ENCODE measurements at places on chromosomes 6 and 20.

DNA sequence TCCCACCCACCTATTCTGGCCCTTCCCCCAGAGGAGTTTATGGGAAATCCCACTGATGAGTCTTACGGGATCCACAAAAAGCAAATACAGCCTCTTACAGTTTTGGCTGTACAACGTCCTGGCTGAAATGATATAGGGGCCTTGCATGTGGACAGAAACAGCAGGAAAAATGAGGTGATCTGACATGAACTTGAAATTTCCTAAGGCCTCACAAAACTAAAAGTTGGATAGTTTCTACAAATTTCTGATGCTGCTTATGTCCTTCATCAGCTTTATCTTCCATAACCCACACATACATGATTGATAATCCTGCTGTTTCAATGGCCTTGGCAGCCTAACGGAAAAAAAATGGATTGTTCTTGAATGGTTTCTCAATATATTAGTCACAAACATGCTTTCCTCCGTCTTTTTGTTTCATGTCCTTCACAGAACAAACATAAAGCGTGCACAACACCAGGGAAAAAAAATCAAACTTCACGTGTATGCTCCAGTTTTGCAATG lies 118.8 kb downstream of the BMP5 start:
- DNase-seq: no peak

DNA sequence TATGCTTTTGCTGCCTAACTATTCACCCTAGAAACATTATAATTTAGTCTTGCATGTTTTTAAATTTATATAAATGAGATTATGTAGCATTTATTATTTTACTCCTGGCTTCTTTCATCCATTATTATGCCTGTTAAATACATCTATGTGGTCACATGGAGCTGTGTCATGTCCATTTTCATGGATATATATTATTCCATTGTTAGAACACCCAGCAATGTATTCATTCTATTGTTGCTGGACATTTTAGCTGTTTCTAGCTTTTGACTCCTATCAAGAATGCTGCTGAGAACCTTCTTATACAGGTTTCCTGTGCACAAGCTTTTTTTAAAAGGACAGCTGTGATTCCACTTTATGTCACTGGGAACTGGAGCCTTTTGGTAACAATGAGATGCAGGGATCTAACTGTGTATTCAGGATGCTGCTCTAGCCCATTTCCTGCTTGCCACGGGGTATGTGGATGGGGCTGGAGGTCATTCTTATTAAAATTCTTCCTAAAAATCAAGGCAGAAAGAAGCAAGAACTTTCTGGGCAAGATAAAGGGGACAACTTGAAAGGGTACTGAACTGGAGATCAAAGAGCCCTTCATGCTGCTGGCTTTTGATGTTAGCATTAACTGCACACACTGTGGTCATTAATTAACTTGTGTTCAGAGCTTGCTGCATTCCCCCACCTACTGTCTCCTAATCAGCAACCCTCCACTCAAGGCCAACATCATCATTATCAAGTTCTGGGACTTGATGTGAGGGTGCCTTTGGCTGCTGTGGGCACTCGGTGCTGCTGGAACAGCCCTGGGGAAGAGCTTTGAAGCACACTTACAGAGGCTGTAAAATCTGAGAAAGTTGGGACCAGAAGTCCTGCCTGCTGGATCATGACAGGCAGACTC lies 96.6 kb upstream of the AKIRIN2 start:
- no peak for DNase-seq

DNA sequence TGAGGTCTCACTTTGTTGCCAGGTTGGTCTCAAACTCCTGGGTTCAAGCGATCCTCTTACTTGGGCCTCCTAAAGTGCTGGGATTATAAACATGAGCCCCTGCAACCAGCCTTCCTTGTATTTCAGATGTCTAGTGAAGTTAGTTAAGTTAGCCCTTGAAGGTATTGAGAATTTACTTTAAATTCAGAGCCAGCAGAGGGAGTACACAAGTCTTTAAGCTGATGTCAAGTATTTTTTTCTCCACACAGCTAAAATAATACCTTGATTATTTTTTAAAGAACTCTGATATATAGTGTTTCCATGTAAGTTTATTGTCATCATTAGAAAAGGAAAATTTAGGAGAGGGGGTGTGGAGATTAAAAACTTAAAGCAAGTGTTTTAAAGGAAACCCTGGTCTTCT lies 9.8 kb downstream of the FOXO3 start:
- no peak for DNase-seq

DNA sequence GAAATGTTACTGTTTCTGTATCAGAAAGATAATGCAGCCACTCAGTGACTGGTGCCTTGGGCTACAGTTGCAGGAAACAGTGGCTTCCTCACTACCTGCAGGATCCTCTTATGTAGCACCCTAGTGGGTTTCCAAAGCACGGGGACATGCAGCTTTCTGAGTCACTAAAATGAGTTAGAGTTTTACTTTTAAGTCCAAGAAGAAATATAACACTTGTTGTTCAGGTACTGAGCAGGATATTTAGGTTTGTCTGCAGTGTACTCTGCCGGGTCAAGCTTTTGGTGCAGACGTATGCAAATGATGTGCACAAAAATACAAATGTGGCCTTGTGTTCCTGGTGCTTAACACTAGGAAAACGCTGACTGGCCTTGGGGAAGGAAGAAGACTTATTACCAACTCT lies 22.0 kb downstream of the ACSS1 start:
- DNase-seq: no peak

GRCh38 chr6:35247642-35248231 lies 11.8 kb upstream of the ZNF76 start:
- no peak for DNase-seq

GRCh38 chr6:119586250-119586882 lies 236.8 kb upstream of the MAN1A1 start:
- no peak for DNase-seq

GRCh38 chr6:34888514-34888856 lies 570 bp upstream of the ANKS1A start:
- DNase-seq: no peak

- no peak for DNase-seq
Observed at GRCh38 chr6:112827793-112828192, 480.7 kb downstream of the RFPL4B start.

Measured in fibroblast of gingiva (primary cell).